Left forelimb (tissue), 1 donor: ENCODE measurements at places on chromosomes 1 and 21.

GRCh38 chr1:37697090-37697489 lies 4.8 kb downstream of the CDCA8 start:
- DNase-seq = no peak

- DNase-seq = no peak
Measured at GRCh38 chr1:163085904-163086268, 16.7 kb downstream of the RGS4 start.

- DNase-seq = no peak
Measured at GRCh38 chr21:42993051-42993712, 18.8 kb downstream of the PKNOX1 start.

- DNase-seq = no peak
Measured at GRCh38 chr1:154703170-154703569, 95.2 kb upstream of the ADAR start.

- no peak for DNase-seq
Measured at GRCh38 chr1:3472906-3473305, 18.4 kb downstream of the ARHGEF16 start.

DNA sequence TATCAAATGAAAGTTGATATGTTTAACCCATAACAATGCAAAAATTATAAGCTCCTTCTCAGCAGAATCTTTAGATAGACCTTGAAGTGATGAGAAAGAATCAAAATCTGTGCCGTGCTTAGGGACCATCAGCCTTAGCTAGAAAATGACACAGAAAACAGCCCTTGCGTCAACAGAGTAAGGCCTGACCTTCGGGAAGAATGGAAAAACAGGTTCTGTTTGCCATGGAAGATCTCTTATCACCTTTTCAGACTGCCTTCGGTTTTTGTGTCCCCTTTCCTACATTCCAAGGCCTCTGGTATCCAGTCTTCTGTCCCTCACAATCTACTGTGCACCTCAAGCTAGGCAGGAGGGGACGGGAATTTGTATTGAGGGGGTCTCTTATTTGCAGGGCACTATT lies 37.6 kb upstream of the DPT start:
- DNase-seq = no peak

DNA sequence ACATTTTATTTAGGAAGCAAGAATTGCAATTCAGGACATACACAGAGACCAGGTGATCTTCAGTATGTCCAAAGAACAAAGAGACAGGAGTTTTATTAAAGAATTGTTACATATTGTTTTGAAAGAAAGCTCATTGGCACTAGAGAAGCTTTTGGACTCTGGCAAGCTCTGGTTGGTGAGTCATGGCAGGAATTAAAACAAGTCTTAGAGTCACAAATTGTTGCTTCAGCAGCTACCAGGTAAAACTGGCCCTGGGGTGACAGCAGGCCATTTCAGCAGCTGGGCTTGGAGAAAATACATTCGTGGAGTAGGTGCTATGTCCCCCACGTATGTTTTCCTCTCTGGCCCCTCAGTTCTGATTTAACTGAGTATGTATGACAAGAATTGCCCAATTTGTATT lies 58.8 kb downstream of the MAP3K21 start:
- no peak for DNase-seq

DNA sequence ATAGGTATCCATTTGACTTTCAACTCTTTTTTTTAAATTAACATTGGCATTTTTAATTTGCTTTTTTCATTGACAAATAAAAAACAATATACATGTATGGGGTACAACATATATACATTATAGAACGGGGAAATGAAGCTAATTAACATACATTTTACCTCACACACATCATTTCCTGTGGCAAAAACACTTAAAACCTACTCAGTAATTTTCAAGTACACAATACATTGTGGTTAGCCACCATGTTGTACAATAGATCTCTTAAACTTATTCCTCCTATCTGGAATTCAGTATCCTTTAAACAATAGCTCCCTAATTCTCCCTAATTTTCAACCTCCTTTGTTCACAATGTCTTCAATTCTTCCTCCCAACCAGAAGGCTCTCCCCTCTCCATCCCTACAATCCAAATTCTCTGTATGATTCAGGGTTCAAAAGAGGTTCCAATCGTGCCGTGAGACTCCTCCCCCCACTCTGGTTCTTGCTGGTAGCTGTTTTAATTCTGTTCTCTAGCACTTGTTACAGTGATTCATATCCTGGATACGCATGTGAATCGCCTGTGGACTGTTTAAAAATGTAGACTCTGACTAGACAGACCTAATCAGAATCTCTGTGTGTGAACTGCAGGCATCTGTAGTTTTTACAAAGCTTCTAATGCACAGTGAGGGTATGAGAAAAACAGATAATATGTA lies 87.6 kb upstream of the DUSP10 start:
- no peak for DNase-seq

- no peak for DNase-seq
Measured at GRCh38 chr21:45442276-45442675, 37.3 kb downstream of the COL18A1 start.

DNA sequence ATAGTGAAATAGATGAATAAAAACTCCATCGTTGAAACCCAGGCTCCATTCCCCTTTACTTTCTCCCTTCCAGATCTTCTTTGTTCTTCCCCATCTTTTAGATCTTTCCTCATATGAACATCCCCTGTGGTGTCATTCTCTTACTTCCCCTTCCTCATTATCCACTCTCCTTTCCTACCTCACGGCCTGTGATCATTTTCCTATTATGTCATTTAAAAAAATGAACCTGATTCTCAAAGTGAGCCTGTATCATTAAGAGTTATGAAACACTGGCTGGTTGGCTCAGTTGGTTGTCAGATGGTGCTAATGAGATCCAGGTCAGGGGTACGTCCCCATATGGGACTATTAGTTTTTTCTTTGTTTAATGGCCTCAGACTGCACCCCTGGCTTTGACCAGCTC lies 38.3 kb downstream of the TCEANC2 start:
- DNase-seq = no peak

GRCh38 chr1:150051089-150051373 lies 16.5 kb upstream of the VPS45 start:
- DNase-seq = no peak

- no peak for DNase-seq
Measured at GRCh38 chr1:67479146-67479891, 49.1 kb upstream of the SERBP1 start.

DNA sequence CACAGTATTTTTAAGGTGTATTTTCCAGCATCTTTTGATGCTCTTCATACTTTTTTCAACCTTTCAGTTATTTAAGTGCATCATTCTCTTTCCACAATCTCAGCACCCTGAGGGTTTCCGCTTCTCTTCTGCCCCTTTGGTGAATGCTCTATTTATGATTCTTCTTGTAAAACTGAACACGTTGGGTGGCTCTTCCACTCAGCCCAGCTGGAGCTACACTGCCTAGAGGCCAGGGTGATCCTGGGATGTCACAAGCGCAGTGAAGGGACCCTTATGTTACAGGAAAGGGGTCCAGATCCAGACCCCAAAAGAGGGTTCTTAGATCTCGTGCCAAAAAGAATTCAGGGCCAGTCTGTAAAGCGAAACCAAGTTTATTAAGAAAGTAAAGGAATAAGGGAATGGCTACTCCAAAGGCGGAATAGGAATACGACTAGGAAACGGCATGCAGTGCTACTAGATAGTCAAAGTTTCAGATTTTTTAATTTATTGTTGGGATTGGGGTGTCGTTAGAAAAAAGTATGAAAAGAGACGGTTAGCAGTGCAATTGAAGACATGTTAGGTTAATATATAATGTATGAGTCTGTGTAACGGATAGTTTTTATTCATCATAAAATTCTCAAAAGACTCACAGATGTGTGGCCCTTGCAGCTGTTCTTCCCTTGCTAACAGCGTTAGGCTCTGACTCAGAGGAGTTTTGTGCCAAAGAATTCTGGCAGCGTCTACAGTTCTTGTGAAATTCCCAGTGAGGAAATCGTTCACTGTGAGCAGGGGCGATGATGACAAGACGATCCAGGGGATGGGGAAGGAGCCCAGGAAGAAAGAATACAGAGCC lies 14.4 kb upstream of the ERVH48-1 start:
- peak; percentile 84 for DNase-seq

- no peak for DNase-seq
Measured at GRCh38 chr1:163826500-163826899, 504.7 kb downstream of the NUF2 start.

- no peak for DNase-seq
Measured at GRCh38 chr21:17370263-17370662, 142.6 kb upstream of the CXADR start.

- no peak for DNase-seq
Measured at GRCh38 chr1:82819234-82819633, 1018.5 kb downstream of the ADGRL2 start.

DNA sequence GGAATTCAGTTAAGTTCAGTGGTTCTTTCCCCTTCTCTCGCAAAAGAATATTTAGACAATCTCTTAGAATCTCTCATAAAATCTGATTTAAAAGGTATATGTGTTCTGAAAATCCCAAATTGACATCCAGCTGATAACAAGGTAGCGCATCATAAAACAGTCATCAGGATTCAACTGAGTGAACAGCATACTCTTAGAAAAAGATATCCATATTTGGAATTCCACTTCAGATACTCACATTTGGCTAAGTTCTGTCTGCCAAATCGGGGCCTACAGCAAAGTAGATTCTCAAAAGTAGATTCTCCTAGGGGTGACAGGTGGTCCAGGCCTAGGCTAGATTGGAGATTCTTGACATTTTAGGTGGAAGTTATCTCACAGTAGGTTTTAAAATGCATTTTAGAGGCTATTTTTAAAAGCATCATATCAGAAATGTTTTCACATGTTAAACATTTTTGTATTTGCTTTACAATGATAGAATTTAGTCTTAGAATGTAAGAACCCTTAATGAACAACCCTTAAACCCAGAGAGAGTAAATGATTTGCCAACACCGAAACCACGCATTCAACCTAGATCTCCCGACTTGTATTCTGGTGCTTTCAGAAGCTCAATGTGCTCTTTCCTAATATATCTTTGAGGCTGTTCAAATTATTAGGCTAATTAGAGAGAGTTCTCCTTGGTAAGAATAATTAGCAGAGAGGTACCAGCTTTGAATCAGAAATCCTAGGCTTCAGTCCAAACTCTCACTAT lies 318.9 kb downstream of the LMO4 start:
- no peak for DNase-seq

DNA sequence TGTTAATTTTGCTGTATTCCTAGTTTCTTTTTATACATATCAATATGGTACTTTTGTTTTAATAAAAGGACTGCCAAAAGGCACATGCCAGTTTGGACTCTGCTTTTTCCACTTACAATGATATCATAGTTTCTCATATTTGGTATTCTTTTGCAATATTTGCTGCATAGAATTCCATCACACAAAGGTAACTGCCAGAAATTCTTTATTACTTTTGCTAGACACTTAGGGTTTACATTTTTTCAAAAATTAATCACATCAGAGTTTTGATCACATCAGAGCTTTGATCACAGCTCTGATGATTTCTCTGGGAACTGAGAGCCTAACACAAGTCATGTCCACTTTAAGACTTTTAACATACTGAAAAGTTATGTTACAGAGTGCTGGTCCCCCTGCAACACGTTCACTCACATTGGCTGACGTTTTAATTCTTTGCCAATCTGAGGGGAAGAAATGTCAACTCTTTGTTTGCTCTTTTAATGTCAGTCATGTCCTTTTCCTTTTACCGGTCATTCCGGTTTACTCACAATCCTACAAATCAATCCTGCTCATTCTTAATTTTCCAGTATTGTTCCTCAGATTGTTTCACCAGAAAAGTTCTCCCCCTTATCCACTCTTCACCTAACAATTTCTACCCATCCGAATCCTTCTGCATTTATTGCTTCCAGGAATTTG lies 1.1 kb upstream of the CD46 start:
- DNase-seq = no peak

GRCh38 chr21:35525443-35525842 lies 476.3 kb upstream of the RUNX1 start:
- no peak for DNase-seq

GRCh38 chr1:231683439-231684165 lies 57.0 kb downstream of the DISC1 start:
- no peak for DNase-seq

- peak; percentile 66 for DNase-seq
Measured at GRCh38 chr1:66725885-66726665, 26.2 kb upstream of the DYNLT5 start.

- no peak for DNase-seq
Measured at GRCh38 chr1:37448691-37449417, 25.5 kb upstream of the ZC3H12A start.

DNA sequence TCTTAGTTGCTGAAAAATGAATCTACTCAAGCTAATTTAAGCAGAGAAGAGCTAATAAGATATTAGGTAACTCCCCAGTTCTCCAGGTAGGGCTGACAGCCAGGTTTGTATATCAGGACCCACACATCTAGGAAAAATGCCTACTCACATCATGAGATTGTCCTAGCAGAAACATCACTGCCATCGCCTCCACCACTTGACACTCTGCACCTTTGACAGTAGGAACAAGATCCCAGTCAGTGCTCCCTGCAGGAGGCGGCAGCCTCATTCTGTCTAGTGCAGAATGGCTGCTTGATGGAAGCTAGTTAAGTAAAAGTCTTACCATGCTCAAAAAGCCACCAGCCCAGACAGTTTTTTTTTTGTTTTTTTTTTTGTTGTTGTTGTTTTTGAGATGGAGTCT lies 31.6 kb upstream of the USP1 start:
- no peak for DNase-seq

GRCh38 chr1:184574588-184574987 lies 180.1 kb downstream of the EDEM3 start:
- no peak for DNase-seq

DNA sequence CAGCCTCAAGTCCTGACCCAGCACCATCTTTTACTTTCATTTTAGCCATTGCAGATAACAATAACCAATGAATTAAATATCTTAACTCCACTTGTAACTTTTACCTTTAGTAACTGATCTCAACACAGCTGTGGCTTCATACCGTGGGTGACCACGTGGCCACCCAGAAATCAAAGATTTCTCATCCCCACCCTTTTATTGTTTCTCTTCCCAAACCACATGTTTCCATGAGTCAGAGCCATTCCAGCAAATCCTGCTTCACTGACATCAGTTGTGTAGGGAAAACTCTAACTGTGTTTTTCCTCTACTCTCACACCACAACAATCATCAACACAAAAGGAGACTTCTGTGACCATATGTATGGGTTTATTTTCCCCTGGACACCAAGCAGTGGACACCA lies 25.1 kb upstream of the BRDT start:
- no peak for DNase-seq

DNA sequence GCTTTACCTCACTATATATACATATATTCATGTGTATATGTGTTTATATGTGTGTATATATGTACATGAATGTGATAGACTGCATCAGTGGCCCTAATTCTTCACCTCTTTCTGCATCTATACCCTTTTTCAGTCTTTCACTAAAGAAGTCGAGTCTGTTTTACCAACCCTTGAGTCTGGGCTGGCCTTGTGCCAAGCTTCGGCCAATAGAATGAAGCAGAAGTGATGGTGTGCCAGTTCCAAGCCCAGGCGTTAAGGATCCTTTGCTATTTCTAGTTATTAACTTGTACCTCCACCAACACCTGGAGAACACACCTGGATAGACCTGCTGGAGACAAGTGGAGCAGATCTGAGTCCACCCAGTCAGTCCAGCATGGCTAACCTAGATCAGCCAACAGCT lies 61.6 kb upstream of the PPM1J start:
- no peak for DNase-seq

GRCh38 chr1:78229344-78229743 lies 183.6 kb downstream of the GIPC2 start:
- no peak for DNase-seq

- no peak for DNase-seq
Measured at GRCh38 chr1:97827887-97828286, 92.9 kb downstream of the DPYD start.
